ENCODE measurements at places on chromosomes 1 and 21. TPM values are rescaled to one million over a fixed set of nuclear protein-coding genes. Genes with fewer than 3 reads are reported as not detected.

Gene MPZ
- polyA plus RNA-seq: 4.1 TPM

Gene TMCO2
- polyA plus RNA-seq: not detected

Gene RGS8
- polyA plus RNA-seq: 0.74 TPM

Gene CSF3R
- 2.3 TPM for polyA plus RNA-seq

Gene LYPD8
- not detected for polyA plus RNA-seq

Gene LAMTOR2
- polyA plus RNA-seq: 216 TPM

Gene LEMD1
- 0.64 TPM for polyA plus RNA-seq

Gene LSS
- 46.3 TPM for polyA plus RNA-seq

Gene KRTAP10-9
- polyA plus RNA-seq: not detected

Gene OLFML2B
- polyA plus RNA-seq: 7.3 TPM

Gene ITLN1
- 2.4 TPM for polyA plus RNA-seq

Gene SLC6A17
- polyA plus RNA-seq: 5.1 TPM

Gene PPFIA4
- polyA plus RNA-seq: 0.46 TPM

Gene MX1
- polyA plus RNA-seq: 42.0 TPM

Gene CYP4A11
- not detected for polyA plus RNA-seq

Gene RGS16
- 4.3 TPM for polyA plus RNA-seq

Gene NCMAP
- 0.27 TPM for polyA plus RNA-seq

Gene CYP4A22
- not detected for polyA plus RNA-seq

Gene PGLYRP3
- not detected for polyA plus RNA-seq

Gene RNF220
- 67.5 TPM for polyA plus RNA-seq

Gene GBP4
- polyA plus RNA-seq: 6.2 TPM

Gene TCHH
- polyA plus RNA-seq: 0.05 TPM

Gene CENPL
- 0.94 TPM for polyA plus RNA-seq

Gene FCGR1A
- 10.6 TPM for polyA plus RNA-seq

Gene SYT2
- 0.88 TPM for polyA plus RNA-seq

Gene NID1
- 61.1 TPM for polyA plus RNA-seq

Gene FMOD
- 17.2 TPM for polyA plus RNA-seq

Gene INSRR
- 0.22 TPM for polyA plus RNA-seq

Gene KIAA0040
- 7.4 TPM for polyA plus RNA-seq

Gene USH2A
- 0.16 TPM for polyA plus RNA-seq

Gene NLRP3
- polyA plus RNA-seq: 1.4 TPM

Gene NCAM2
- polyA plus RNA-seq: 2.2 TPM

Gene OR2L2
- 0.08 TPM for polyA plus RNA-seq

Gene PKP1
- polyA plus RNA-seq: 0.08 TPM
